Right kidney (tissue), 9 donors: ENCODE measurements at places on chromosomes 3 and 15.

GRCh38 chr3:127005864-127006500, 23.1 kb downstream of the PLXNA1 start:
- no peak for DNase-seq

GRCh38 chr3:116776880-116777785, 67.6 kb downstream of the TUSC7 start:
- no peak for DNase-seq

GRCh38 chr3:57783186-57784088, 27.3 kb downstream of the SLMAP start:
- DNase-seq, result no peak

GRCh38 chr3:68802111-68802870, 130.1 kb downstream of the TAFA4 start:
- no peak for DNase-seq

GRCh38 chr3:114144909-114145688, 33.8 kb downstream of the DRD3 start:
- DNase-seq, result no peak

GRCh38 chr3:9778143-9779074, 8.7 kb upstream of the CAMK1 start:
- DNase-seq, result no peak

- DNase-seq, result no peak
These were observed 39.3 kb downstream of the ST6GAL1 start for GRCh38 chr3:186969607-186970006.

- DNase-seq, result no peak
These were observed 59.0 kb upstream of the PPARG start for GRCh38 chr3:12229896-12230295.

GRCh38 chr3:192831111-192831644, 86.5 kb downstream of the MB21D2 start:
- DNase-seq, result no peak

GRCh38 chr3:65748326-65748725, 290.4 kb downstream of the MAGI1 start:
- DNase-seq, result no peak

DNA sequence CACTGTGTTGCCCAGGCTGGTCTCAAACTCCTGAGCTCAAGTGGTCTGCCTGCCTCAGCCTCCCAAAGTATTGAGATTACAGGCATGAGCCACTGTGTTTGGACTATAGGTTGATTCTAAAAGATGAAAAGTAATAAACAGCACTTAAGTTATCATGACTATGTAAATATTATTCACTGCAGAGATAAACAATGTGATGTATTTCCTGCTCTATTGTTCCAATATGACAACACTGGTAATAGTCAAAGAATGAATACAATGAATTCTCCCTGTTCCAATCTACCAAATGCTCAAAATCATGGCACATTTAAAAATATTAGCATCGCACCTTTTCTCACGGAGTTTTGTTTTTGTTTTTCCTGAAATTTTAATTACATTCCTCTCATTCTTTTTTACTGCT, 36.8 kb upstream of the TBL1XR1 start:
- no peak for DNase-seq

GRCh38 chr3:52327486-52328290, 11.6 kb downstream of the DNAH1 start:
- no peak for DNase-seq

DNA sequence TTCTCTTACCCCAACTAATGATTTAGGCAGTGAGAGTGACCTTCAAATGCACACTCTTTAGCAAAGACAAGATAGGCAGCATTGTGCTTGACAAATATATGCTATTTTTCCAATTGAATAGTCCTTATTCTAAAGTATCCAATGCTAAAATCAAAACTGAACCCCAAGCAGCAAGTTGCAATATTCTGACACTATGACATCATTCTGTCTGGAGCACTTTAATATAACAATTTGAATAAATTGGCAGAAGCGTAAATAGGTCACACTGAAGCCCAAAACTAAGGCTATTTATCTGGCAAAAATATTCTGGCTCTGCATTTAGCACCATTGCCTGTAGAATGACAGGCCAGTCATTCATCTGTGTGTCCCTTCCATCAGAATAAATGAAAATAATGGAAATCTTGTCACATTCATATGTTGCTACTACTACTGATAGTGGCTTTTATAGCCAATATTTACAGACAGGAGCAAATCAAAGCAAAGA, 2.9 kb downstream of the CBLB start:
- DNase-seq, result no peak

GRCh38 chr3:117955196-117955595, 1079.5 kb downstream of the IGSF11 start:
- DNase-seq, result no peak

- no peak for DNase-seq
These were observed 286.3 kb downstream of the ZNF385D start for GRCh38 chr3:21464746-21465145.

DNA sequence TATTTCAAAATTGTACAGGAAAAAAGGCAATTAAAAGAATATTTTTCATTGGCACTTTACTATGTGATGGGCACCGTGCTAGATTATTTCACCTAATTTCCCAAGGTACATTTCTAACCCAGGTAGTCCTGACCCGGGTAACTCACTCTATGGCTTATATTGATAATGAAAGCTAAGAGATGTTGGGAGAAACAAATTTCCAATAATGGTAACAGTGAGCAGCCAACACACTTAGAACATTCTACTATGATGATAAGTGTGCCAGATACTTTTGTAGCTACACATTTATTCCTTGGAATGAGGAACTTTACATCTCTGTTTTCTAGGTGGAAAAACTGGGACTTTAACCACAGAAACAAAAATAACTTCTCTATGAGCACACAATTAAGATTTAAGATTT, 7.5 kb downstream of the CCNL1 start:
- no peak for DNase-seq

- DNase-seq, result no peak
These were observed 892 bp downstream of the NMD3 start for GRCh38 chr3:161221806-161222600.

DNA sequence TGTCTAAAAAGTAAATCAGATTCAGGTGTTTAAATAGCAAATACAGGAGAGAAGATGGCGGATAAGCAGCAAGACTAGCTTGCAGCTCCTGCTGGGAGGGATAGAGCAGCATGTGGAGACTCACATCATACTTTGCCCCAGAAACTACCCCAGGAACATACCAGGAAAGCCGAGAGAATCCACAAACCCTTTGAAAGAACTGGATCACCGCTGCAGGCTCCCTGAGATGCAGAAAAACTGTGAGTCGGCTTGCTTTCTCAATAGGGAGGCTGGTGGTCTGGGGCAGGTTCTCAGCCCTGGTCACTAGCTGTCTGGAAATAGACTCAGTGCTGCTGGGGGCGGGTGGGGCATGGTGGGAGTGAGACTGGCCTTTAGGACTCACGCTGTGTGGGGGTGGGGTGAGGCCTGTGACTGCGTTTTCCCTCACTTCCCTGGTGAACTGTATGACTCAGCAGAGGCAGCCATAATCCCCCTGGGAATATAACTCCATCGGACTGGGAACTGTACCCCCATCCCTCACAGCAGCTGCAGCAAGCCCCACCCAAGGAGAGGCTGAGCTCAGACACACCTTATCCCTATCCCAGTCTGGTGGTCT, 142.8 kb downstream of the CNTN6 start:
- DNase-seq, result no peak

DNA sequence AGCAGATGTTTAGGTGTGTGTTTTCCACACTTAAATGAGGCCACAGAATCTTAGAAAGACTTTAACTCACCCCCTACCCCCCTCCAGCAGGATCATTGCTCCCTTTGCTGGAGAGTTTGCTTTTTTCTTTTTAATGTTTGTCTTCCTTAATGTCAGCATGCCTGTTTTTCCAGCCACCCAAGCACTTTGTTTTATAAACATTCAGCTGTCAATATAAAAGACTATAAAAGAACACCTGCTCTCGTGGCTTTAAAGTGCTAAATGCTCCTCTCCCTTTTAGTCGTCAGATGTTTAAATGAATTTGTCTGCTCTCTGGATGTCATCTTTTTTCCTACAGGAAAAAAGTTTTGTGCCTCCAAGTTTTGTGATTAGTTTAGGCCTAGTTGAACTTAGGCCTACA, 61.7 kb downstream of the SIDT1 start:
- no peak for DNase-seq

GRCh38 chr3:129607391-129608068, 1.1 kb upstream of the PLXND1 start:
- DNase-seq, result no peak

- no peak for DNase-seq
These were observed 171.6 kb upstream of the TSC22D2 start for GRCh38 chr3:150236316-150237082.

DNA sequence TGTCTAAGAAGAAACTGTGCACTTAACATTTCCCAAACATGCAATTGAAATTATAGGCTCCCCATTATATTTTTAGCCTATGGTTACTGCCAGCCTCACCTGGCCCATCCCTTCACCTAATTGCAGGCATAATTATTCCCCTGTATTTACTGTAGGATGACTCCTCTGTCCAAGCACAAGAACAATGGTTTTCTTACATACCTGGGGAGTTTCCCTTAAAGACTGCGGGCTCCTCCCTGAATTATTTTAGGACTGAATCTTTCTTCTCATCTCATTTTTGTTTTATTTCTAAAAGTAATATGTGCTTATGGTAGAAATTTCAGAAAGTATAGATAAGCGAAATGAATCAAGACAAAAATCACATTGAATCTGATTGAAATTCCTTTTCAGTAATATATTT, 11.4 kb downstream of the TM4SF1 start:
- DNase-seq, result no peak

DNA sequence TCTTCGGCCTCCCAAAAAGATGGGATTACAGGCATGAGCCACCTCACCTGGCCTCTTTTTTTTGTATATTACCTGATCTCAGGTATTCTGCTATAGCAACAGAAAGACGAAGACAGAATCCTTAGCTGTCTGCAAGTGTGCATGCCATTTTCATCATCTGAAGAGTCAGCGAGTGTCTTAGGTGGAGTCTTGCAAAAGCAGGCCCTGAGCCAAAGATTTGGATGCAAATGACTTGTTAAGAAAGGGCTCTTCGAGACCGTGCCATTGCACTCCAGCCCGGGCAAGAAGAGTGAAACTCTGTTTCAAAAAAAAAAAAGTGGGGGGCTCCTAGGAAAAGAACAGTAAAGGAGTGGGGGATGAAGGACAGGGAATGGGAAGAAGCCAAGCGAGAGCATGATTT, 10.2 kb upstream of the TRIM69 start:
- DNase-seq, result no peak

DNA sequence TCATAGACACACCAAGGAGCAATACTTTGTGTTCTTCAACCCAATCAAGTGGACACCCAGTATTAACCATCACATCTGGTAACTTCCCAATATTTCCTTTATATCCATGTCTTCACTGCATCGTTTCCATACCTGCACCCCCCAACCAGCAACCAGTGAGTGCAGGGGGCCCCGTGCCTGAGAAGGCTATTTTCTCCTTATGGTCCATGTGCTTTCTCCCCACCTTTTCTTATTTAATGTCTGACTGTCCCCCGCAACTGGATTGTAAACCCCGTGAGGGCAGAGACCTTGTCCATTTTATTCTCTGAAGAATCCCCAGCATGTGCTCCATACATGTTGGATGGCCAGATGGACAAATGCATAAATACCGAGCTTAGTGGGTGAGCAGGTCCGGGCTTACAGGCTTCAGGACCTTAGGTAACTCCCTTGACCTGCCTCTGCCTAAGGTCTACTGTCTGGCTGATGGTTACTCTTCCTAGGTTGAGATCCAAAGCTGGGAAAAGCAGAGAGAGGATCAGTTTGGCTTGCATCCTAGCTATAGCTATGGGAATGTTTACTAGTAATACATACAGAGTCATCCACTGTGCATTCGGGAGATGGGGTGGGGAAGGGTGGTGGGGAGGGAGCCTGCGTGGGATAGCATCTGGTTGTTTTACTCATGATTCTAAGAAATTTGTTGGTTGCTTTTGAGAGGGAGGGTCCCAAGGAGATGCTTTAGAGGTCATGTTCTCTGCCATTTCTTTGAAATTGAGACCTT, 41.5 kb downstream of the PXYLP1 start:
- no peak for DNase-seq

GRCh38 chr3:6262010-6262409, 598.9 kb upstream of the GRM7 start:
- no peak for DNase-seq

GRCh38 chr15:74442604-74443003, 8.8 kb upstream of the SEMA7A start:
- DNase-seq, result no peak

DNA sequence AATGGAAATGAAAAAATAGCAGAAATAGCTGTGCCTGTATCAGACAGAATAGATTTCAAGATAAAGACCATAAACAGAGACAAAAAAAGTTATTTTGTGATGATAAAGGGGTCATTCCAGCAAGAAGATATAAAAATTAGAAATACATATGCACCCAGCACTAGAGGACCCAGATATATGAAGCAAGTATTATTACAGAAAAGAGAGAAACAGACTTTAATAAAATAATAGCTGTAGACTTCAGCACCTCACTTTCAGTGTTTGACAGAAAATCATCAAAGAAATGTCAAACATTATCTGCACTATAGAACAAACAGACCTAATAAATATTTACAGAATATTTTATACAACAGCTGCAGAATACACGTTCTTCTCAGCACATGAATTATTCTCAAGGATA, 783.7 kb downstream of the PLOD2 start:
- DNase-seq, result no peak

- no peak for DNase-seq
These were observed 46.7 kb upstream of the HEG1 start for GRCh38 chr3:125102470-125102869.

GRCh38 chr15:41494922-41495735, 1.5 kb downstream of the ITPKA start:
- DNase-seq, result peak; percentile 77

GRCh38 chr3:30733209-30733608, 126.8 kb downstream of the TGFBR2 start:
- no peak for DNase-seq

DNA sequence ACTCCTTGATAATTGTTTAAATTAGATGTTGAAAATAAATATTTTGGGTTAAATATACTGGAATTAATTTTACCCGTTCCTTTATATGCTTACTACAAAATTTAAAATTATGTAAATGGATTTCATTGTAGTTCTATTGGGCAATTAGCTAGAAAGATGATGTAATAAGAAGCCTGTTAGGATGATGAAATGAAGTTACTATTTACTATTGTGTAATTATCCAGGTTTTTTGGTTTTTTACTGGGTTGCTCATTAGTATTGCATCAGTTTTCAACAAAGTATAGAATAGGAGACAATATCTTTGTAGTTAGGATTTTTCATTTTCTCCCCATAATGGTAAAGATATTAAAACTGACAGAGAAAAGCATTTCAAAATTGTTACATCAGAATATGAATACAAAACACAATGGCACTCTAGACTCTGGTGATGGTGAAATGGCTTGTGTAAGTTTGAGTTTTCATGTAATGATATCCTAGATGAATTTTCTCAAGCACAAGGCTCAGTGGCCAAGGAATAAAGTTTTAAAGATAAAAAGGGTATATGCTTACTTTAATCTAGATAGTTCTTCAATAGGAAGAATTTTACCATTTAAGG, 222.0 kb downstream of the P3H2 start:
- no peak for DNase-seq

DNA sequence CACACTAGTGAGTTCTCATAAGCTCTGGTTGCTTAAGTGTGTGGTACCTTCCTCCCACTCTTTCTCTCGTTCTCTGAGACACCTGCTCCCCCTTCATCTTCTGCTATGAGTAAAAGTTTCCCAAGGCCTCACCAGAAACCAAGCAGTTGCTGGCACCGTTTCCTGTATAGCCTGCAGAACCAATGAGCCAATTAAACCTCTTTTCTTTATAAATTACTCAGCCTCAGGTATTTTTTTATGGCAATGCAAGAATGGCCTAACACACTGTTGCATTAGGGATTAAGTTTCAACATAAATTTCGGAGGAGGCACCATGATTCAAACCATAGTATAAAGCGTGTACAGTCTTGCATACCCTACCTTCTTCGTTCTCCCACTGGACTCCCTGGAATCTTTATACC, 252.3 kb upstream of the CHRM5 start:
- DNase-seq, result no peak
